SK-N-DZ (cell line): ENCODE measurements at places on chromosomes 3 and 15.

DNA sequence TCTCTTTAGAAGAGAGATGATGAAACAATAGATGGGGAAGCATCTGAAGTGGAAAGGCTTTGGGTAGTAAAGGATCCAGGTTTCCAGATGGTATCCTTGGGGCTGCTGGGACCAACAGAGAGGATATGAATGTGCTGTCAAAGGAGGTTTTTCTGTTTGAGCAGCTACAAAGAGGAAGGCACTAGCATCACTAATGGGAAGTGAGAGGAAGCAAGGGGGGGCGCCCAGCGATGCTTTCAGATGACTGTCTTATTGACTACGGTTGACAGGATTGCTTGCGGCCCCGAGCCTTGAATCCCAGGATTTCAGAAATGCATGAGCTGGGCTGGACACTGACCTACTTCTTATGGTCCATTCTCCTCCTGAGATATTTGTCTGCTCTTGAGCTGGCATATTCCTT is 103.8 kb upstream of the GALNT15 start:
- no peak for DNase-seq

DNA sequence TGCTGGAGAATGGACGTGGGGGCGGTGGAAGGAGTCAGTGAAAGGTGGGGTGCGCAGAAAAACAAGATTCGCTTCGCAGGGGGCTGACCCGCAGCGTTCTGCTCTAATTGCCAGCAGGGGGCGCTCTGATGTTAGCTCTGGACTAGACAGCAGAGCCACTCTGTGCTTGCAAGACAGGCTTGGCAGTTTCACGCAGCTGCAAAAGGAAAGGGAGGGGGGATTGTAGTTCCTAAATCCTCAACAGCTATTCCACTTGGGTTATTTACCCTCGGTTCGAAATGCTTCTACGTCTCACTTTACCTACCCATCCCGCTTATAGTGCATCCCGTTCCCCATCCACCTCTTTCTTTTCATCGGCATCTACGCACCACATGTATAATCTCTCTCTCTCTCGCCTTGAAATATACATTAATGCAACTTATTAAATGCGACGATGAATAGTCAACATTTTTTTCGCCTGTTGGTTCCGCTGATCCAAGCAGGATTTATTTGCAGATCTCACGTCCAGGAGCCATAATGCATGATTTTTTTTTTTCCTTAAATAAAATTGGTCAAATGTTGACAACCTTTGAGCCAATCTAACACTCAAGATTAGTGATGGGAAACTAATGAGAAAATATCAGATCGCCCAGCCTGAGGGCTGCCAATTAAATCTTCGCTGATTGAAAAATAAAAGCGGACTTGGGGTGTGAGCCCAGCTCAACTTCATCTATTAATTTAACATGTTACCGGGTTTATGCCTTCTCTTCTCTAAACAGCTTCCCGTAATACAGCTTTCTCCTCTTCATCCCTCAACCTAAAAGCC is 216.4 kb downstream of the MEIS2 start:
- DNase-seq, result peak; percentile 75

DNA sequence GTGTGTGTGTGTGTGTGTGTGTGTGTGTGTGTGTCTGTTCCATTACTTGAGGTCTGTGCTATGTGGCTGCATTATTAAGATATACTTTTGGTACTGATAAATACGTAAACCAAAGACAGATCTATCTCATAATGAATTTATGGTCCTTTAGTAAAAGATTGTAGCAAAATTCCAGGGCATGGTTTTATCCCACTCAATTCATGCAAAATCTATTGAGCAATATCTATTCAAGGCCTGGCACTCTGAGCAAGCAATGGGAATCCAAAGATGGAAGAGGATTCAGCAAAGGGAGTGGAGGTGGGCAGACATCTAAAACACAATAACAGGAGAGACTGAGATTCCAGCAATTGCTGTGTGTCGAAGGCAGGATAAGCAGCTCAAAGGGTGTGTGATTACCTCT is 86.8 kb downstream of the RFTN1 start:
- DNase-seq, result no peak

- no peak for DNase-seq
These were observed 826.8 kb upstream of the CFAP20DC start for GRCh38 chr3:59876533-59877062.

DNA sequence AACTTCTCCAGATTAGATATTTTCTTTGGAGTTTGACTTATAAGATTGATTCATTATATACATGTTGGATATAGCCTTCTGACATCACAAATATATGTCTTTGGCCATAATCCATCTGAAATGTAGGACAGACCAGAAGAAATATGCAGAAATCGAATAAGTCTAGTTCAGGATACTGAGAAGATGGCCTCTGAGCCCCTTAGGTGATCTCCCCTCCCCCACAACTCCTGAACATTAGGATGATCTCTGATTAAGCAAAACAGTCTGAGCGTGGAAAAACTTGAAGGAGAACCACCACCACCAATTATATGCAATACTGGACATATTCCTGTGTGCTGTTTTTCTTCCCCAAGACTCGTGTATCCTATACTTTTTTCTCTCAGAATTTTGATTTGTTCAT is 3.2 kb downstream of the SETD5 start:
- DNase-seq, result peak; percentile 61

- no peak for DNase-seq
These were observed 65.8 kb downstream of the DTWD1 start for GRCh38 chr15:49686599-49686998.

- no peak for DNase-seq
These were observed 25.0 kb downstream of the CRYGS start for GRCh38 chr3:186519021-186519658.

- DNase-seq, result no peak
These were observed 38.0 kb downstream of the KAT2B start for GRCh38 chr3:20078194-20078714.

- no peak for DNase-seq
These were observed 307.3 kb downstream of the SV2B start for GRCh38 chr15:91407269-91407889.

- no peak for DNase-seq
These were observed 3.4 kb downstream of the LINGO1 start for GRCh38 chr15:77629070-77630030.

DNA sequence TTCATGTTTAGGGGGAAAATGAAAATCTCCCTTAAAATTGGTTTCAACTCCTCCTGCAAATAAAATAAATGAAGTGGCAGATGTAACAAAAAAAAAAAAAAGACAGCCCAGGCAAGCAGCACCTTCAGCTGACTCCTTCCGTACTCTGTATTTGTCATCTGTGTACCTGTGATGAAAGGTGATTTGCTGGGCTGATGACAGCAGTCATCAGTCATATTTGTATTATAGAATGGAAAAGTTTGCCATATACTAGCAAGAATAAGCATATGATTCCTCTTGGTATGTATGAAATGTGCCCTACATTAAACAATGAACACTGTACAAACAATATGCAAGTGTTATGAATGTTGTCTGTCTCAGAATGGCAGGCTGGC is 44.1 kb upstream of the WWTR1 start:
- DNase-seq, result no peak

DNA sequence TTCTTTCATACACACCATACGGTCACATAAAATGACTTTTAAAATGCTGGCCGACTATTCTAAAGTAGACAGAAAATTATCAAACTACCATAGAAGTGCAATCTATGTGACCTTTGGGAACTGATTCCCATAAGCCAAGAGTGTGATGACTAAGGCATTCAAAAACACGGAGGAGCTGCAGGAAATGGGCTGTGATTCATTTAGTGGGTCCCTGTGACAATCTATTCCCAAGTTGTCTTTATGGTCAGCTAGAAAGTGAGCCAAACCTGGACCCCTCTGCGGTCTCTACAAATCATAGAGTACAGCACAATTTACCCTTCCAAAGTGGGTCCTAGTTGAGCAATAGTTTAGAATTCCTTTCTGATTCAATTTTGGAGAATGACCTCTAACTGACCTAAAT is 251.5 kb upstream of the CBLB start:
- no peak for DNase-seq

GRCh38 chr3:197038679-197039462 is 9.3 kb upstream of the MELTF start:
- no peak for DNase-seq

GRCh38 chr3:53030619-53031449 is 15.0 kb downstream of the SFMBT1 start:
- DNase-seq, result no peak

- no peak for DNase-seq
These were observed 21.0 kb downstream of the IFT122 start for GRCh38 chr3:129461022-129461421.

- DNase-seq, result no peak
These were observed 169.4 kb downstream of the FNDC3B start for GRCh38 chr3:172208586-172209332.

- DNase-seq, result no peak
These were observed 43.4 kb downstream of the MCTP2 start for GRCh38 chr15:94274745-94275144.

- DNase-seq, result no peak
These were observed 19.3 kb downstream of the CACNA1D start for GRCh38 chr3:53513556-53514190.

- peak; percentile 26 for DNase-seq
These were observed 182.3 kb upstream of the NDN start for GRCh38 chr15:23869396-23869795.

DNA sequence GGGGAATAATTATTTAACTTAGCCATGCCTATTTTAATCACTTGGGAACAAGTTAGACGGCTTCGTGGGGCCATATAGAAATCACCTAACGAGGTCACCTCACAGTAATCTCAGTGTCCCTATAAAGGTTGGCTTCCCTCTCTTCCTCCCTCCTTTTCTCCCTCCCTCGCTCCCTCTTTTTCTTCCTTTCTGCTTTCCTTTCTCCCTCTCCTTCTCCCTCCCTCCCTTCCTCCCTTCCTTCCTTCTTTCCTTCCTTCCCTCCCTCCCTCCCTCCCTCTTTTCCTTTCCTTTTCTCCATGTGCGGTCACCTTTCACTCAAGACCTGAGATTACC is 206.1 kb upstream of the DPH6 start:
- DNase-seq, result no peak

- no peak for DNase-seq
These were observed 2.9 kb upstream of the IQSEC1 start for GRCh38 chr3:13075986-13076654.

DNA sequence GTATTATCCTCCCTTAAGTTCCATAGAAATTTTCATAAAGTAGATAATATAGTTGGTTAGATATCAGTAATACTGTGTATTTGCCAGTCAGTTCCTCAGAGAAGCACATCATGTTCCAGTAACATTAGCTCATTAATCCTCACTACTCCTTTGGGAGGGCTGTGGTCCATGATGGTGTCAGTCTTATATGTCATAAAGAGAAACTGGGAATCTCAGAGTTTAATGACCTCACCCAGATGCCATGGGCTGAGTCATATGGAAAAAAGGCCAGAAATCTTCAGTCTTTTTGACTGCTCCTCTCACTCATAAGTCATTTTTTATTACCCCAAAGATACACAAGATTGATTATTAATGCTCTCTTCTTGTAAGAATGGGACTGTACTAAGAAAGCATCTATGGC is 188.6 kb downstream of the CHL1 start:
- no peak for DNase-seq

DNA sequence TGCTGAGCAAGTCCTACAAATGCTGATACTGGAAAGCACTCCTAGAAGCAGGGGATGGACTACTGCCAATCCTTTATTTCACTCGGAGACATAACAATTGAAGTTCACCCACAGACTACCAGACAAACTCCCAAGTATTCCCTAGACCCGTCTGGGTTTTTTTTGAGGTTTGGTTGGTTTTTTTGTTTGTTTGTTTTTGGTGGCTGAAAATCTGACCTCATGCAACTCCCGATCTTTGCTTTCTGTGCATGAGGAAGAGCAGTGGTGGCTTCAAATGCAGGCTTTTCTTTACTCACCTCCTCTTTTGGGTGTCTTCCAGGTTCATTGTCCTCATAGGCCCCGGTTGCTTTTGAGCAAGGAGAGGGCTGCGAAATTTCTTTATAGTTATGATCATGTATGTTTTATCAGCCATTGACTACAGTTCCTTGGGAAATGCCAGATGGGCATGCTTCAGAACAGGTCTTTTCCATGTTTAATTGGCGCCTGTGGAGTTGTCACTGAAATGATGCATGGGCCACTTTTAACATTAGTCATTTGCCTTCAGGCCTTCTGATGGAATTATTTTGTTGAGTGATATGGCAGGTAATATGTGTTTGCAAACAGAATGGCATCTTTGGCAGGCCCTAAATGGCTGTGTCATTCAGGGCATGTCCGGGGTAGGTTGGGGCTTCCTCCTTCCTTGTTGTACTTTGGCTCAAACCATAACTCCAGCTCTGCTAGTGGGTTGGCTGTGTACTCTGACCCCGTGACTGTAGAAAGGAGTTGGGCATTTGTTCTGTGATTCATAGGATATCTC is 81.3 kb upstream of the ZBED2 start:
- DNase-seq, result no peak

GRCh38 chr15:72934921-72935320 is 117.3 kb upstream of the NEO1 start:
- no peak for DNase-seq

DNA sequence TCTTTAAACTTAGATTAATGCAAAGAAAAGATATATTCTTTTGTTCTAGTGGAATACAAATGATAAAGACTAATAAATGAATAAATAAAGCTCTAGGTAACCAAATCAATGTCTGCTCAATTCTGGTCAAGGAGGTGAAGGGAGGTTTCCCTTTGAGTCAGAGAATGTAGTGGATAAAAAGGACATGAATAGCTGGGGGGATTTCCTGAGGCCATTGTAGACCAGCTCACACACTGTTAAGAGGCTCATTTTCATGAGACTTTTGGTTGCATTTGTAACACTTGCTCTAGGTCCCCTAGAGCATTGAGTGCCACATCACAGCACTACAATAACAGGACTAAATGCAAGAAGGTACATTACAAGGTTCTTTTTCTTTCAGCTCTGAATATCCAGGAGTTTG is 170.7 kb downstream of the TIGIT start:
- DNase-seq, result no peak

- DNase-seq, result no peak
These were observed 3.9 kb downstream of the CYP1A2 start for GRCh38 chr15:74752531-74752930.

DNA sequence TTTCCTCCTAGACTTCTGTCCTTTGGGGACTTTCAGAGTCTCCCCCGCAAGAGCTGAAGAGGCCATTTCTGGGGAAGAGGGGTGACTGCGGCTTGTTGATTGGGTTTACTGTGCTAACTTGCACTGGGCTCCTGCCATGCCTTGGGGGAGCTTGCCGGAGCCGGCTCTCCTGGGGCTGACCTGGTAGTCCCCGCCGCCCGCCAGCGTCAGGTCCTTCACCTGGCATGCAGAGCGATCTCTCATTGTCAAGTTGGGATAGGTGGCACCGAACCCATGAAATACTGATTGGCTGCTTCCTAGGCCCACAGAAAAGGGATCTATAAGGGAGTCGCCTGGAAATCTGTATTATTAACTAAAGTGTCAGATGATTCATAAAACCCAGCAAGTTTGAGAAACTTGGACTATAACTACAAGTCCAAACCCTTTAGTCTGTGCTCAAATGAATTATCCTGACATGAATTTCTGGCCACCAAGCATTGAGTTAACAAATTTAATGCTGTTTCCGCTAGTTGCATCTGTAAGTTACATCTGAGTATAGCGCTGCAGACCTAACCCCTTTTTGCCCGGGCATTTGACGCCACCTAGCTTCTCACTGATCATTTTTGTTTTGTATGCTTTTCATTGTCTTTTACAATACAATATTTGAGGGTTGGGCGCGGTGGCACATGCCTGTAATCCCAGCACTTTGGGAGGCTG is 607 bp upstream of the IMP3 start:
- DNase-seq, result peak; percentile 71

- DNase-seq, result no peak
These were observed 150.5 kb downstream of the LPP start for GRCh38 chr3:188304501-188304900.

- DNase-seq, result no peak
These were observed 31.9 kb upstream of the RTP4 start for GRCh38 chr3:187336322-187336721.

GRCh38 chr3:14323401-14324223 is 78.8 kb upstream of the SLC6A6 start:
- no peak for DNase-seq
